ENCODE measurements at places on chromosomes 7 and 10.

DNA sequence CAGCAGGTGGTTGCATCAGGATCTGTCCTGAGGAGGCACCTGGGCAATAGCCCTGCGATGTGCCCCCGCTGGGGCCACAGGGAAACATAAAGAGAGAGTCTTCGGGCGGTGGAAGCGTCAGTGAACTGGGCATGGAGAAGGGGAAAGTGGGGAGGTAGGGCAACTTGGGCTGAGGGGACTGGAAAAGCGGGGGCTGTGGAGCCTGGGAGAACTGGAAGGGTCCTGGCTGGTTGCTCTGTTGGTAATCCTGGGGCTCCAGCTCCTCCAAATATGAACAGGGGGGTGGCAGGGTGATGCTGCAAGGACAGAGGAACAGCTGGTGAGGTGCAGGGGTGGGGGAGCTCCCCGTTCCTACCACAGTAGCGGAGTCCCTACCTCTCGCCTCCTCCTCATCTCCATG is 5.2 kb downstream of the NOBOX start:
- DNase-seq: no peak

DNA sequence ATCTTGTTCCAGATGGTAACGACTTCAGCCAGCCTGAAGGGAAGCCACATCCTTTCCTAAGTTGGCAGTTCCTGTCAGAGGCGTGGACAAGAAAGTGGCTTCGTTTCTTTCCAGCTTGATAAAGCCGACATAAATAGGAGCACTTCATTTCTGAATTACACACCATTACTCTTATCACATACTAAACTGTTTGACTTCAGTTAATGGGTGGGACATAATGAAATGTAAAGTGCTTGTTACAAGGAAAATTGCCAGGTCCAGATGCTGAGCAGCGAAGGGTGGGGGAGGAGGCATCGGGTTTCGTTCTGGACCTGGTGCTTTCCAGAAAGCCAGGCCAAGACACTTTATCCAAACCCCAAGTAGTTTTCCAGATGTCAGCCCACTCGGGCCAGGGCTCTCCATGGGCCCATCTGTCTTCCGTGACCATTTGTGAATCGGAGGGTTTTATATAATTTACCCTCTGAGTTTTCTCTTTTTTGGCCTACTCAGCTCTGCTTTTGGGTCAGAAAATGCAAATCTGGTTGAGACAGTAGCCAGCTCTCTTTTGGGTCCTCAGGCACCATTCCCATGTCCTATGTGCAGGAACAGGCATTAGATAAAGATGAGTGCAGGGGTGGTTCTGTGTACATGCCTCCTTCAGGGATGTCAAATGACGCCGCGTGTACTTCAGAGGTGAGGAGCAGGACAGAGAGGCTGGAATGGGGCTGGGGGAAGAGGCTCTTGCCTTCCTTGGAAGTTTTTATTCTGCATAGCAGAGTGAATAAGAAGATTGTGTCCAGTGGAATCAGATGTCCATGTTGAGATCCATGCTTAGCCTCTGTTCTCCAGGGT is 90.2 kb downstream of the TACC2 start:
- no peak for DNase-seq

DNA sequence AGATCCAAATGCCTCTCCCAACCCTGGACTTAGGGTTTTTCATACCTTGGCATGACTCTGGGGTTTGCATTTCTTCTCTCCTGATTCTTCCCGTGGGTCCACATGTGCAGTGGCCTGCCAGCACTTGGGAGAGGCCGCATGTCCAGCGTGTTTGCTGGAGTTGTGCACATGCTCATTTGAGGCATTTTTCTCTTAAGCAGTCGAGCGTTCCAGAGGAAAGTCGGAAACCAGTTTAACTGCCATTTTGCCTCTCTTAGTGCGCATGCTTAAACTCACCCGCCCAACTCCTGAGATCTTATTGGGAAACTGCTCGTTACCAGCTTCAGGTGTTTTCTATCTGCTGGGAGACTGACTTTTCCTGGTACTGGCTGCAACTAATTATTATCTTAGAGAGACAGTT is 888.4 kb upstream of the PHF14 start:
- no peak for DNase-seq

GRCh38 chr10:30992681-30993080 is 39.0 kb downstream of the ZNF438 start:
- no peak for DNase-seq

GRCh38 chr7:4800487-4800886 is 25.1 kb downstream of the AP5Z1 start:
- no peak for DNase-seq

DNA sequence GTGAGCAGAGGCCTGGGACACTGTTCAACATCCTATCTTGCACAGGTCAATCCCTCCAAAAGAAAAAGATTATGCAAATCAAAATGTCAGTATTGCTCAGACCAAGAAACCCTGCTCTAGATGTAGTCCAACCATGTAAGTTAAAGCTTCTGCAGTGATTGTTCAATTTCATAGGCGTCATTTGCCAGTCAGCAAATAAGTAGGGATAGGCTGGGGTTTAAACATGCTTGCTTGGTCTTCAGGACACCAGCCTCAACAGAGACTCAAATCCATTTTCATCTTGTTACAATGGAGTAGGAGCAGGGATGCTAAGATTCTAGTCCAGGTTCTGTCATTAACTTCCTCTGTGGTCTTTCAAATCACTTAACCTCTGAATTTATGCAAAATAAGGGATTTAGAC is 89.1 kb downstream of the NRP1 start:
- no peak for DNase-seq
